ENCODE measurements at places on chromosomes 2 and 18.

DNA sequence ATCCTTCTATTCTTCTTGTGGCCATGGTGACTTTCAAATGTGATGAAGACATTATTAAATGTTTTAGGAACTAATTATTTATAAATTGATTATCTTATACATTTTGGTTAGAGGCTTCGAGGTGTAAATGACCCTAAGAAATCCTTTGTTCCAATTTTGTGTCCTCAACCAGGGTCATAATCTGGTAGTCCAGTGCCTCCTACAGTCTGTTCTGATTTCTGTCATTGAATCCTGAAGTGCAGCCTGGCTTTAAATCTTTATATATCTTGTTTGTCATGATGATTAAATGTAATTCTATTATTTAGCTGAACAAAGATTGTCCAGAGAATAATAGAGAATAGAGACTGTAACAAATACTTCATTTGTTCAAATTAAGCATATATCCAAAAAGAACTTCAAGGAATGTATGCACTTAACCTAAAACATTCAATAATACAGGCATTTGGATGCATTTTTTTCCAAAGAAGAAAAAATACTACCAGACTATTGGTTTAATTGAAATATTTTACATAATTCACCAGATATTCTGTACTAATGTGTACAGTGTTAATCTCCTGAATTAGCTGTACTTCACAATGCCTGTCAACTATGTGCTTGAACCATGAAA lies 89.8 kb downstream of the PRPF40A start:
- no peak for DNase-seq

DNA sequence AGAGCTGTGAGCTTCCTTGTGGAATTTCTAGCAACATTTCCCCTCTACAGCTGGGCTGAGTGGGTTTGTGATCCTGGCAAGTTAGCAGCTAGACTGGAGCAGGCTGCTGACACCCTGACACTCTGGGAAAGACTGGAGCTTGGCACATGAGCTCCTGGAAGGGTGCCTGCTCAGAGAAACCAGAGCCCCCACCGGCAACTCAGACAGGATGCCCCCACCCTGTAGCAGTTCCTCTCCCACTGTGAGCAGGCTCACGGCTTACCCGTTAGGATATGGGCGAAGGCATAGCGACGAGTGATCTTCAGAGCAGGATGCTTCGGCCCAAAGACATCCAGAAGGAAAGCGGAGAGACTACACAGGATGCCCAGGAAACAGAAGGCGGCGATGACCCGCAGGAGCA lies 11.2 kb downstream of the TMEM127 start:
- no peak for DNase-seq

DNA sequence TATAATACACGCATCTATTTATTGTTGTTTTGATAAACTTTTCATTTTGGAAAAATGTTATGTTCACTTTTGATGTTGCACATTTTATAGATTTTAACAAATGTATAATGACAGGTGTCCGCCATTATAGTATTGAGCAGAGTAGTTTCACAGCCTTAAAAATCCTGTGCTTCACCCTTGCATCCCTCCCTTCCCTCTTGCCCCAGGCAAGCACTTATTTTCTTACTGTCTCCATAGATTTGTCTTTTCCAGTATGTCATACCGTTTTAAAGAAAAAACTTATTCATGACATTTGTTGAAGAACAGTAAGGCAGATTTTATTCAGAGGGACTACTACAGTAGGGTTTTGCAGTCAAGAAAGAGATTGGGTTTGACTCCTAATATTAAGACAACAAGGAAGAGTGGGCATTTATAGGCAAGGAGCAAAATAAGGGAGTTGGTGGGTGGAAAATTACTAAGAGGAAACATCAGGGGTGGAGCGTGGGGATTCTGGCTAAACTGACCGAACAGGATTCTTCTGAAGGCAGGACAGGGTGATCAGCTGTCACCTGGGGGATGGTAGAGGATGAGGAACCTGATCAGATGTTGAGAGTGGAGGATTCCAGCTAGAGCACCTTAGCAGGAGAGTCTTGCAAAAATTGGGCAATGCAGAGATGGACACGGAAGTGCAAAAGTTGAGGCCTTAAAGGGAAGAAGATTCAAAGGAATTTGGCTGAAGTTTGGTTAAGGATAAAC lies 108.8 kb downstream of the NCK2 start:
- no peak for DNase-seq

- no peak for DNase-seq
Observed at GRCh38 chr2:233060980-233061590, 943 bp downstream of the INPP5D start.

- DNase-seq = no peak
Observed at GRCh38 chr2:109454765-109455394, 158.9 kb downstream of the SEPTIN10 start.

- no peak for DNase-seq
Observed at GRCh38 chr18:31450409-31450808, 2.9 kb downstream of the DSG3 start.

GRCh38 chr18:40094441-40094840 lies 1860.6 kb upstream of the PIK3C3 start:
- DNase-seq = no peak

DNA sequence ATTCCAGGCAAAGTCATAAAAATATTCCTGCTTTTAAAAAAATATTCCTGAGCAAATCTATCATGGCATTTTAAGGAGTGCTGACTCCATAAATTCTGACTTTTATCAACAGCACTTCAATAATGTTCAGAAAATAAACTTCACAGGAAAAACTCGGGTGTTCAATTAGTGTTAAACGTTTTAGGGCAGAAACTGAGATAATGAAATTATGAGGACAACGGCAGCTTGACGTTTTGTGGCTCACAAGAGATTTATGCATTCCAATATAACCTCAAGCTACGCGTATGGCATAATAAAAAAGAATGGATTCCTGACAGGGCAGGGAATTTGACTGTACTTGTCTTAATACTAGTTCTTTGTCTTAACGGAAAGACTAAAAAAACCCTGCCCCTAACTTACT lies 133.2 kb downstream of the ICOS start:
- no peak for DNase-seq

- no peak for DNase-seq
Observed at GRCh38 chr18:63017076-63017475, 301.7 kb downstream of the PHLPP1 start.

- no peak for DNase-seq
Observed at GRCh38 chr2:20125164-20125563, 73.7 kb upstream of the LAPTM4A start.

DNA sequence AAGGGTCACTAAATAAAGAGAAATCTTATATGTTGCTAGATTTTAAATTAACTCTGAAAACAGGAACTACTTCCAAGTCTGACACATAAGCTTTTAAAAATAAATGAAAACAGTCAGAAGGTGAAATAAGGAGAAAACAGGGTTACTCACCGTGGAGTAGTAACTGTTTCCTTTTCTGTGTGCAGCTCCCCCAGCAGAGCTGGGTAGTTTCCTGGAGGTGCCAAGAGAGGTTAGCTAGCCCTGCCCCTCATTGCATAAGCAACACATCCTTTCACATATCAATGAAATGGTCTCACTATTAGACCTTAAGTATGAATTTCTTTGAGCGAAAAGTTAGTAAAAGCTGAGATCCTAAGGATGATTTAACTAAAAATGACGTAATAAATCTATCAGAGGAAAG lies 54.0 kb upstream of the GPR75 start:
- DNase-seq = no peak

GRCh38 chr2:6955511-6956136 lies 38.4 kb downstream of the RNF144A start:
- DNase-seq = no peak

- DNase-seq = no peak
Observed at GRCh38 chr18:78408623-78409022, 571.0 kb upstream of the SALL3 start.

GRCh38 chr2:204967199-204967960 lies 422.1 kb downstream of the PARD3B start:
- DNase-seq = peak; percentile 37

DNA sequence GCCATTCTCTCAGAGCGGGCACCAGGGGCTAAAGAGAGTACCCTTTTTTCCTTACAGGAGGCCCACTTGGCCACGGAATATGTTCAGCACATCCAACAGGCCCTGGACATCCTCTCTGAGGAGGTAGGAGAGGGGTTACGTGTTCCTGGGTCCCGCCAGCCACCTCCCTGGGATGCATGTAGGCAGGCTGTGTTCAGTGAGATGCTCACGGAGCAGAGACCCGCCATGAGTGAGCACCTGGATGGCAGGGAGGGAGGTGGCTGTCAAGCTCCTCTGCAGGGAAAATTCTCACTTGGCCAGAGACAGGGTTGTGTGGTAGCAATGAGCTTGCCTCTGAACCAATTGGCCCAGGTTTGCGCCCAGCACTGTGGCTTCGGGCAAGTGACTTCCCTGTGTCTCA lies 123.1 kb upstream of the PPP1CB start:
- DNase-seq = no peak

DNA sequence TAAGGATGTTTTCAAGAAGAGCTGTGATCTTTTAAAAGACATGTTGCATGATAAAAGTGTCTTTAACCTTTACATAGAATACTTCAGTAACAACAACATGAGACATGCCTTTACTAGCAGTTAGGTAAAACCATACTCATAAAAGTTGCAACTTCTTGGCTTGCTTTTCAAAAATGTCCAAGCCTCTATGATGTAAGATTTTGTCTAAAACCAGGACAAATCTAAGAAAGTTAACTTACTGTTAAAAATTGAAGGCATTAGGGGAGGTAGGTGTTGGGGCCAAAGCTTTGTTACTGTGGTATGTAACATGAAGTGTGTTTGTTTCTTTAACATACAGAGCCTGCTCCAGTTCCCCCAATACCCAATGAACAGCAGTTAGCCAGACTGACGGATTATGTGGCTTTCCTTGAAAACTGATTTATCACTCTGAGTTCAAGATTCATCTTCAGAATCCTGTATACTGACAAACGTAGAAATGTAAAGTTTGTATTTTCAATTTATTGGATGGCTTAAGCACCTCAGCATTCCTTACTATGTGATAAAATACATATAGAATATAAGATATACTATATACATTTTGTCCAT lies 11.7 kb downstream of the COPS8 start:
- no peak for DNase-seq

DNA sequence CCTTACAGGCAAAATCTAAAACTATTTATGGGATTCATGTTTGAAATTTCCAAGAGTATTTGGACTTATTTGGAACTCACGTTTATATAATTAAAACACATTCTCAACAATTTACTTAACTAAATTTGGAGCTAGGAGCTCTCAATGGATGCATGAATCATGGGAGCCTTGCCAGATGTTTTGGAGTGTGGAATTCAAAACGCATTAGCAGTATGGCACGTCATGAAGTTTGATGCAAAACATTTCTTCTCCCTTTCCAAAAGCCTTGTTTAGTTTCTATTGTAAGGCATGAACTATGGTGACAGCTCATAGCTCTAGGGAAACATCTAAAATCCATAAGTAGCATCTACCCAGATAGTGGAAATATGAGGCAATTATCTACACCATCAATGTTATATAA lies 701.6 kb downstream of the SATB2 start:
- DNase-seq = no peak

- DNase-seq = no peak
Observed at GRCh38 chr2:15412779-15413178, 148.4 kb downstream of the NBAS start.

DNA sequence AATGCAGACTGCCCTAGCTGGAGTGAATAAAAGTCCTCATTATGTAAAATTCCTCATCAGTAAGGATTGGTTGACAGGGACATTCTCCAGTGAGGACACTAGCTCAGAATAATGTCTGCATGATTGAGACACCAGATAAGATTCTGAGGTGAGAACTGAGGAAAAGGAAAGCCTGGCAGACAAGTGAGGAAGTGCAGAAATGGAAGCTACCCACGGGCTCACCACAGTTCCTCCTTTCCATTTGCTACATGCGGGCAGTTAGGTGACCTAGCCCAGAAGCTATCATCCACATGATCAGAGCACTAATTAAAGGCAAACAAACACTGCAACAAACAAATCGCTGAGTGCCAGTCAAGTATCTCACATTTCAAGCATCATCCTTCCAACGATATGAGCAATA lies 27.7 kb downstream of the NETO1 start:
- no peak for DNase-seq

GRCh38 chr2:100957996-100958653 lies 44.0 kb upstream of the RPL31 start:
- no peak for DNase-seq

DNA sequence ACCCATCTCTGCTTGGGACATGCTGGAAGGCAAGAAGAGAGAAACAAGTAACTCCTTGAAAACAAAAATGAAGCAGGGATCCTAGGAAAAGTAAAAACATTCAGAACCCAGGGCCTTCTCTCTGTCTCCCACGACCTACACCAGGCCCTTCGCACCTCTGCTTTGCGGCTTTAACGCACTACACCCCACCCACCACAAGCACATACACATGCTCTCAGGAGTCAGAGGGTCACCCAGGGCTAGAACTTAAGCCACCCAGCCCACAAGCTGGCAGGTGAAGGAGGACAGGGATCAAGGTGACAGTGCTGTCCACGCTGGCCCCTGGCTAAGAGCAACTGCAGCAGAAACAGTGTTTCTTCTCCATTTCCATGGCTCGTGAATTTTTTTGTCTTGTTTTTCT lies 72.2 kb downstream of the BCL11A start:
- no peak for DNase-seq

GRCh38 chr2:43214253-43214652 lies 12.2 kb downstream of the ZFP36L2 start:
- no peak for DNase-seq

DNA sequence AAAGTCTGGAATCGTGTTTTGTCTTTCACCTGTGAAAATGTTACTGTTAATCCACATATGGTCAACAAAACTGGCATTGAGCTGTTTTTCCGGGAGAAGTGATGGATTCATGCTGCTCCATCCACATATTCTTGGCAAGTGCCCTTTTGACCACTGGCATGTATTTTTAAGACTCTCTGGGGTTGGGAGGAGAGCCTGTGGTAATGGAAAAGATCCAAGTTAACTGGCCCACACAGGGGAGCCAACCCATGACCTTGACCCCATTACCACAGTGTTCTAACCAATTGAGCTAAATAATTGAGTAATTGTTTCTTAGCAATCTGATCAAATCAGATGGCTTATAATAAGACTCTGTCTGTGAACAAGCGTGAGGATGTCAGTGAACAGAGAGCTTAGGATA lies 296.2 kb upstream of the NRP2 start:
- no peak for DNase-seq

GRCh38 chr2:232076736-232077135 lies 115.2 kb downstream of the DIS3L2 start:
- no peak for DNase-seq

GRCh38 chr2:54903736-54904554 lies 146.3 kb downstream of the RTN4 start:
- peak; percentile 41 for DNase-seq

- DNase-seq = no peak
Observed at GRCh38 chr18:60746919-60747318, 374.3 kb upstream of the MC4R start.

GRCh38 chr2:191800874-191801273 lies 46.0 kb downstream of the CAVIN2 start:
- no peak for DNase-seq

GRCh38 chr2:39437522-39438296 lies 624 bp upstream of the MAP4K3 start:
- DNase-seq = peak; percentile 11

GRCh38 chr18:78666666-78667335 lies 312.8 kb upstream of the SALL3 start:
- DNase-seq = no peak
